Smooth muscle cell of the pulmonary artery (primary cell): ENCODE measurements at places on chromosomes 6 and 20. TPM values are rescaled to one million over a fixed set of nuclear protein-coding genes. Genes with fewer than 3 reads are reported as not detected.

RGS17 gene
- total RNA-seq: 13.9 and 30.3 TPM in 2 replicates

KIF6 gene
- 0.26 and 0.33 TPM in 2 replicates for total RNA-seq

FHL5 gene
- total RNA-seq: not detected in 2 replicates

TSPO2 gene
- total RNA-seq: not detected in 2 replicates

LINC00237 gene
- not detected in 2 replicates for total RNA-seq

SEMG1 gene
- total RNA-seq: not detected in 2 replicates

KIF25 gene
- total RNA-seq: 0.72 TPM in 1 of 2 replicates, not detected in the other

CPNE5 gene
- total RNA-seq: 0.17 and 0.20 TPM in 2 replicates

B3GAT2 gene
- not detected in 2 replicates for total RNA-seq
